Ammon's horn (tissue), 1 donor: ENCODE measurements at places on chromosomes 12 and 14.

DNA sequence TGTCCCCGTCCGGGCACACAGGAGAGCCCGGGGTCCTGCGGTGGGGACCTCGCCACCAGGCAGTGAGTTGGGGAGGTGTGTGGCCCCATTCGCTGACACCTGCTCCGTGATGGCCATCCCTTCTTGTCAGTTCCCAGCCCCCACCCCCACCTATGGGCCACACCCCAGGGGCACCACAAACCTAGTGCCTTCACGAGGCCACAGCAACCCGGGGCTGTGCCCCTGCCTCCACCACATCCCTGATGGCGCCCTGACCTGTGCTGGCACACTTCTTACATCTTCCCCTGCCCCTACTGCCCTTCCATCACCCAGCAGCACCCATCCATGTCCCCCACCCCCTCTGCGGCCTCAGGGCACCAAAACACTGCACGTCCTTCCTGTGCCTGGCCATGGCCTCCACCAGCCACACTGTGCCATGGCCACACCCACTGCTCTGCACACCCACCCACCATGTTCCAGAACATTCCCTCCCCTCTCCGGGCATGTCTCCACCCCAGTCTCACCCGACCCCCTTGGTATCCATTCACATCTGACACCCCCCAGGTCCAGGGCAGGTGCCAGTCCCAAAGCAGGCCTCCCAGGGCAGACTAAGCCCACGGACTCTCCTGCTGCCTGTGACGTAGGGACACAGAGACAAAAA is 24.4 kb downstream of the JAG2 start:
- no peak for DNase-seq

DNA sequence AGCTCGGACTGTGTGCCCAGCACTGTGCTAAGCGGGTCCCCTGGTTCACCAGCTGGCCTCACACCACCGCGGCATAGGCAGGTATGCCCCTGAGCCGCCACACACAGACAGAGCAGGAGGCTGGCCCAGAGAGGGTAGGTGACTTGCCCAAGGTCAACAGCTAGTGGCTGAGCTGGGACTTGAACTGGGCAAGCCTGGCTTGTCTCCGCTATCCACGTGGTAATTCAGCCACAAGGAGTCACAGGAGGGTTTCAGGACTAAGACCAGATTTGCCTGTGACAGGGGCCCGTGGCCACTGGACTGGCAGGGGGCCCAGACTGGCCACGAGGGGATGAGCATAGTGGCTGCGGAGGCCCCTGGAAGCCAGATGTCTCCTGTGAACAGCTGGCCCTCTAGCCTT is 47.7 kb downstream of the NCOR2 start:
- DNase-seq = no peak

DNA sequence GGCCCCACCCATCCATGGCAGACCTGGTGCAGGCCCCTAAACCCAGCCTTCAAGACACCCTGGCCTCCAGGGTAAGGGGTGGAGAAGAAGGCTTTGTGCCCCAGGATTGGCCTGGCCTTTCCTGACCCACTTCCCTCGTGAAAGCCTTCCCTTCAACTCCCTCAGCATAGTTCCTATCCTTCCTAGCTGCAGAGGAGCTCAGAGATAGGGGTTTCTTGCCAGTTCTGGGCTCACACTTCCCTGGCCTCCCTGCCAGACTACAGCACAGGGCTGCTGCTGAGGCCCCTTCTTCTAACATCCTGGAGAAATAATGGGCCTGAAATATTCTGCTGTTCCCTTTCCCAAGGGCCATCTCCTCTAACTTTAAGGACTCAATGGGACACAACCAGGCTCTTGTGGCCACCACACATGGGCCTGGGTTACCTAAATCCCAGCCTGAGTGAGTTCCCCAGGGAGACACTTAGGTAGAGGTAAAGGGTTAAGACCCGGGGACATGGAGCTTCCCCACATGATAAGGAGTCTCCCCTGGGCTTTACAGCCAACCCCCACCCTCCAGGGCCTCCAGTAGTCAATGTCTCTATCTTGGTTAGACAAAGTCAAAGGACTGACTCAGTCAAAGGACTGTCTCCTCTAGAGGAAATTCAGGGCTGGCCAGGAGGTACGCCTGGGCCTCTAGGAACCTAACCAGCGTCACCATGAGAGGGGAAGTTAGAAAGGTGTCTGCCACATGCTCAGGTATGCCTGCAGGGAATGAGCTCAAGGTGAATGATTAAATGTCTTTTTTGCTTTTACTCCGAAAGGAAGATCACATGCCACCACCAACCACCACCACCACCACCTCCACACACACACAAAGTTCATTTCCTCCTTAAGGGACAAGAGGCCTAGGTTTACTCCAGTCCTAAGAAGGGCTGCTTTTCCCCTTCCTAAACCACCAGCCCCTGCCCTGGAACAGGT is 7.1 kb downstream of the ZFP36L1 start:
- DNase-seq = peak; percentile 21

GRCh38 chr12:108802101-108802961 is 55.1 kb downstream of the SSH1 start:
- no peak for DNase-seq

DNA sequence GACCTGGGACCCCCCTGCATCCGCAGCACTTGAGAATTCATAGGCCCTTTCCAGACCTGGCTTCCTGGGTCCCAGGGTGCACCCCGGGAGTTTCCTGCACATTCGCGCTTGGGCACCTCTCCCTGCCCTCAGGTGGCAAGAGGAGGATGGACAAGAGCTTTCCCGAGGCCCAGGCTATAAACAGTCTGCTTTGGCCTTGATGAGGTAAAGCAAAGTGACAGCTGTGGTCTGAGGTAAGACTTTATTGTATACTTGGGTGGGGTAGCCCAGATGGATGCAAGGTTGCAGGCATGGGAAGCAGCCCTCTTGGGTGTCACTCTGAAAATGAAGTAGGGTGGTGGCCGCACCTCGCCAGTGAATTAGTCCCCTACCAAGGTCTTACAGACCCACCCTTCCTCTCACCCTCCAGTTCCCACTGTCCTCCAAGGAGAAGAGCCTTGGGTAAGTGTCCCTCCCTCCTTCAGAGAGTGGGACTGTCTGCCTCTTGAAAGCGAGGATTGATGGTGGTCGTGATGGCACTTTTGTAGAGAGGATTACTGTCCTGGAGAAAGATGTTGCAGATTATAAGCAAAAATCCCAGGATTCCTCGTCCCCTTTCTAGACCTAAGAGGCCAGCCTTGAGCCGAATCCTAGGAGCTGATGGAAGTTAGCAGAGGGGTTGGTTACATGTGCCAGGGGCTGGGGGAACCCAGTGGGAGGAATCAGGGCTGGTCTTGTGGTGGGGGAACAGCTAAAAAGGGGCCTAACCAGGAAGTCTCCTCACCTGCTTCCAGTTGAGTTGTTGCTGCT is 10.6 kb upstream of the CSAD start:
- DNase-seq = no peak
